Lung (tissue), 17 donors: ENCODE measurements at places on chromosomes 11 and 22. TPM values are rescaled to one million over a fixed set of nuclear protein-coding genes. Genes with fewer than 3 reads are reported as not detected.

GRCh38 chr11:64120951-64121569 is 44.9 kb downstream of the MACROD1 start:
- no peak for DNase-seq

GRCh38 chr11:62804310-62805075 is 747 bp downstream of the NXF1 start:
- DNase-seq = peak; percentile 69

- peak; percentile 53 for DNase-seq
Observed at GRCh38 chr22:38074181-38075104, 9.5 kb downstream of the SLC16A8 start.

DNA sequence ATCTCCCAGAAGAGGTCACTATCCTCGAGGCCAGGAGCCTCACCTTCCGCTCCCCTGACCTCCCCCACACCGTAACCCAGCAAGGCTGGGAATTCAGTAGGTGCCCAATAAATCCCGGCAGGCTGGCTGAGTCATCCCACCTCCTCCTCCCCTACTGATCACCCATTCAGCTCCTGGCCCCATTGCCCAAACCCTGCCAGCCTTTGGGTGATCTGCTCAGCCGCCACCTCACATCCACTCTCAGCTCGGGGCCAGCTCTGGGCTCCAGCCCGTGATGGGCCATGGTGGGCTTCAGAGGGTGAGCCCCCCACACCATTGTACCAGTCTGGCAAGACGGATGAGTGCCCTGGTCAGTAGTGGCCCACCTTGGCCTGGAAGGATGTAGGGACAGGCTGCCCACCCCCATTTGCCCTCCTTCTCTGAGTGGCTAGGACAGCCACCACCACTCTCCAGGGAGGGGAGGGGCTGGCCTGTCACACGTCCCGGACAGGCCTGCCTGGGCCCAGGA is 8.2 kb downstream of the TRPM5 start:
- no peak for DNase-seq

The SLC25A18 gene
- polyA plus RNA-seq = 0.25 TPM

The SPECC1L gene
- 14.3 TPM for polyA plus RNA-seq

- DNase-seq = peak; percentile 81
Observed at GRCh38 chr11:120547316-120547715, 35.8 kb downstream of the GRIK4 start.

- DNase-seq = peak; percentile 24
Observed at GRCh38 chr11:129278586-129279319, 86.6 kb upstream of the ARHGAP32 start.

GRCh38 chr11:24457985-24458384 is 38.9 kb upstream of the LUZP2 start:
- no peak for DNase-seq

DNA sequence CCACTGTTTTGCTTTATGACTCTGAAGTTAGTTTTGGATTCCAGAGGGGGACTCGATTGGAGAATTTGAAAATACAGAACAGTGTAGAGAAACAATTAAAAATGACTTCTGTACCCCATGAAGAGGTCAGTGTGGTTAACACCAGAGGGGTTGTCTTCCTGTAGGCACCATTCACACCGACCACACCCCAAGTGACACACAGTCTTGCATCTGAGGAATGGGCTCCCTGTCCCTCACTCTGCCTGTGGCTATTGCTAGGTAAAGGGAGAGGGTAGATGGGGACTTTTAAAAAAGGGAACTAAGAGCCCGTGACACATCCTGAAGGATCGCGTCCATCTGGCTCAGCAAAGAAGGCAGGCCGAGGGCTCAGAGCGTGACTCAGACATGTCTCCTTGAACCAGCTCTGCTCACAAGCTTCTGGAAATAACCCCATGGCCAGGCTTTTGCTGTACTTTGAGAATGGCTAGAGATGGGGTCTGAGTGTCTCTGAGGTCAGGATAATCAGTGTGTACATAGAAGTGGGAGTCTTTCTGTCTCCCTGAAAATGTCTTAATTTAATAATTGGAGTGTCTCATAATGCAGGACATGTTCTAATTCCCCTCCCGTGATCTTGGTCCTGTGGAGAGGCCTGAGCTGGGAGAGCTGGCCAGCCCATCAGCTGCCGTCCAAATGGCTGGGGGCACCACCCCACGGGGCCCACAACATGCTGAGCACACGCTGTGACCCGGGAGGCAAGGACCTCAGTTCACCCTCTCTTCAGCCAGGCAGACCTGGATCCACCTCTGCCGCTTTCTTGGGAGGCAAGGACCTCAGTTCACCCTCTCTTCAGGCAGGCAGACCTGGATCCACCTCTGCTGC is 39.3 kb downstream of the SGSM1 start:
- no peak for DNase-seq

DNA sequence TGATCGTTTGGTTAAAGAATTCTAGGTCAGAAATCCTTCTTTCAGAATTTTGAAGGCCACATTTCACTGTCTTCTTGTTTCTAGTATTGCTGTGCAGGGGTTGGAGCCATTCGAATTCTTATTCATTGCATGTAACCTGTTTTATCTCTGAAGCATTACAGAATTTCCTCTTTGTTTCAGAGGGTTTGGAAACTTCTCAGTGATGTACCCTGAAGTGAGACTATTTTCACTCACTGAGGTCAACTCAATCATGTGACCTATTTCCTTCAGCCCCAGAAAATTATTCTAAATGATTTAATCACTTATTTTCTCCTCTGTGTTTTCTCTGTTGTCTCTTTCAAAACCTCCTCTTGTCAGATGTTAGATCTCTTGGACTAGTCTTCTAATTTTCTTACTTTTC is 147.8 kb downstream of the ENTHD1 start:
- DNase-seq = no peak

DNA sequence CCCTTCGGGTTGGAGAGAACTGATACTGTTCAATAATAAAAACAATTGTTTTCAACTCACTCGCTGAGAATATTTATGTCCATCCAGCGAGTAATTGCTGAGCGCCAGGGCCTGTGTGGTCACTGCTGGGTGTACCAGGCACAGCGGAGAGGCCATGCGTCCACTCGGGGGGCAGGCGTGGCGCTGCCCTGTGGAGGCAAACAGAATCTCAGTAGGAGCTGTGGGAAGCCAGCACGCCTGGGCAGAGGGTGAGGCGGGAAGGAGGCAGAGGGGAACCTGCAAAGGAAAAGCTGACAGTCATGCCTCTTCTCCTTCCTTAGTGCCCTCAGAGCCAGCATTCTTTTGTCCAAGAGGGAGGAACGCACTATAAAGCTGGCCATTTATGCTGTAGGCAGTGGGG is 11.4 kb downstream of the GLB1L3 start:
- DNase-seq = no peak

DNA sequence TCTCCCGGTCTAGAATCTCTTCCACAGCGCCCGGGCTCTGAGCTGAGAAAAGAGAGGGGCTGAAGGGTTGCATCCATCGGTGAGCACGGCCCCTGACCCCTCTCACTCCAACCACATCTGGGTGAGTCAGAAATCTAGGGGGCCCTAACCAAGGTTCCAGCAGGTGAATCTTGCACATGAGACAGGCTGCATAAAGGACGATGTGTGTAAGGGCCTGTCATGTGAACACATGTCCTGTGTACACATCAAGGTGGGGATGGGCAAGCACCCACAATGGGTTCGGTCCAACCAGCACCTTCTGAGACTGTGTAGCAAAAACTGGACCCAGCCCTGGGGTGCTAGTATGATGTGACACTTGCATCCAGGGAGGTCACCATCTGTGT is 1.2 kb downstream of the BET1L start:
- DNase-seq = no peak

GRCh38 chr11:72740562-72741428 is 11.4 kb downstream of the ARAP1 start:
- no peak for DNase-seq

DNA sequence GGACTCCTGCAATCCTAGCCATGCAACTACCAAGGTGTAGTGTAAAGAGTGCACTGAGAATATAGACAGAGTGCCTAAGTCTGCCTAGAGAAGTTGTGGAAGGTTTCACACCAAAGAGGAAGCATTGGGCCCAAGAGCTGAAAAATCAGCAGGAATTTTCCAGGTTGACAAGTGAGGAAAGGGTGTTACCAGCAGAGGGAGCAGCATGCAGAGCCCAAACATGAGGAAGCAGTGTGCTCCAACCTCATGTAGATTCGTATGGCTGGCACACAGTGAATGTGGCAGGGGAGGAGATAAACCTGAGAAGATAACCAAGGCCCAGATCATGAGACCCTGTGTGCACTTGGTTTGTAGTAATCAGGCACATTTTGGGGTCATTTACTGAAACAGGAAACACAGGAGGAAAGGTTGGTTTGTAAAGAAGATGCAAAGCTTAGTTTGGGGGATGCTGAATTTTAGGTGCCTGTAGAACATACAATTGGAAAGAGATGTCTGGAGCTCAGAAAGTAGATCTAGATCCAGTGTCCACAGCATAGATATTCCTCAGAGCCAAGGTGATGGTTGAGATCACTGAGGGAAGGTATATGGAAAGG is 1.7 kb downstream of the HPX start:
- DNase-seq = peak; percentile 67

DNA sequence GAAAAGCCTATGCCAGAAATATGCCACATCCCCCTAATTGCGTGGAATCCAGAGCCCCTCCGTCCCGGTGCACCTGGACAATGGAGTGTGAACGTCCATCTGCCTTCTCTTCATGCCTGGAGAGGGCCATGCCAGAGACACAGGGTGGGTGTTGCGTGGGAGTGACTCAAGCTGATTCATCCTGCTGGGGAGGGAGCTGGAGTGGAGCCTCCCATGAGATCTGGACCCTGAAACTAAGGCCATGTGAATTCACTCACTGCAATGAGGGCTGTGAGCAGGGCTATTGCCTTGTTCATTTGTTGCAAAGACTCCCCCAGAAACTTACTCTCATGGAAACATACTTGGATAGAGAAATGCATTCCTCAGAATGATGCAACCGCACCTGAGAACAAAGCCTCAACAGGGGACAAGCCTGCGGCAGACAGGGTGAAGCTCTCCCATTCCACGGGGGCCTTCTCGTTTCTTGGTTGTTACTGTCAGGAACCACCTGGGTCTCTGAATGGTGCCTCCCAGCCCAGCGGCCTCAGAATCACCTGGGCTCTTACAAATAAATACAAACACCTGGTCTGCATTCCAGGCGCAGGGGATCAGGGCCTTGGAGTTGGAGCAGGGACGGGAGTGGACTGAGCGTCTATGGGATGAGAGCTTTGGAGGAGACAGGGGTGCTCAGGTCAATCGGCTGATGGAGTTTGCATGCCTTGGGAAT is 1031.2 kb downstream of the BRD1 start:
- no peak for DNase-seq

The CARS1 gene
- 30.4 TPM for polyA plus RNA-seq

DNA sequence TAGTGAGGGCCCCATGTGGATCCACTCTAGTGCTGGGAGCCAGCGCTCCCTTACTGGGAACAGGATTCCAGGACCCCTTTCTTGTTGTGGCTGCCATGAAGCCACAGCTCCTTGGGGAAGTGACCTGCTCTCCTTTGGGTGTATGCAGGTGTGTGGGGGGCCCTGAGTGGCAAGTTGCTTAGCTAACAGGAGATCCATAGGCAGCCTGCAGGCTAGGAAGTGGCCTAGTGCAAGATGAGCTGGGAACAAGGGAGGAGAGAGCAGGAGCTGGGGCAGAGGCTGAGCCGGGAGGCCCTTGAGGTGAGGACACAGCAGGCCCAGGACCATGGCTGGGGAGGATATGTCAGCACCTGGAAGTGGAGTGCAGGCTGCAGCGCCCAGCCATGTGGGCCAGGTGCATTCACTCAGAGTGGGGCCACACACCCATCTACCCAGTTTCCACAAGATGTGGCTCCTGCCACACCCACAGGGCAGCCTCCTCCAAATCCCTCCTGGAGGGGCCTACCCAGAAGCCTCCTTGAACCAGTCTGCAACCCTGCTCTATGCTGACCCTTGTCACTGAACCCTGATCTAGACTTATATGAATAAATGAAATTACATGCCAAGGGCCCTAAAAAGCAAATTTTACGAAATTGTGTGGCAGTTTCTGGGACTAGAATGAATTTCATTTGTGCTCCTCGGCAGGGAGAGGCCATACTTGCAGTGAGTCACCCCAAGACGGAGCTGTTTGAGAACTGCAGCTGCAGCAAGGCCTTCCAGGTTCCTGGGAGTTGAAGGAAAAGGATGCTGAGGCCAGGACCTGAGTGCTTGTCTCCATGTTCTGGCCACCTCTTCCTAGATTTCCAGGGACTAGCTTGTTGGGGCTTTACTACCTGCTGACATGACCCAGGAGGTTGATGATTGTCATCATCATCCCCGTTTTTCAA is 3.2 kb downstream of the THAP7 start:
- no peak for DNase-seq

DNA sequence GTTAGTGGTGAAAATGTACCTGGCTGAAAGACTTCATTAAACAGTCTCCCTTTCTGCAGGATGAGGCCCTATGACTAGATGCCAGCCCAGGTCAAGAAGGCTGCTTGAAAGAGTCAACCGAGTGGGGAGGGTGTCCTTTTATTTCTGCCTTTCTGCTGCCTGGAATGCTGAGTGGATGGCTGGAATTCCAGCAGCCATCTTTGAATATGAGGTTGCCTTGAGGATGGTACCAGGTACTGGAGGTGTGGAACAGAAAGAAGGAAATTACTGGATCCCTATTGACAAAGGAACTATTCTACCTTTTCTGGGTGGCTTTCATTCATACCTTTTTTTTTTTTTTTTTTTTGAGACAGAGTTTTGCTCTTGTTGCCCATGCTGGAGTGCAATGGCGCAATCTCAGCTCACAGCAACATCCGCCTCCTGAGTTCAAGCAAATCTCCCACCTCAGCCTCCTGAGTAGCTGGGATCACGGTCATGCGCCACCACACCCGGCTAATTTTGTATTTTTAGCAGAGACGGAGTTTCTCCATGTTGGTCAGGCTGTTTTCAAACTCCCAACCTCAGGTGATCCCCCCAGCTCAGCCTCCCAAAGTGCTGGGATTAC is 107.3 kb downstream of the RPS6KA4 start:
- no peak for DNase-seq

- no peak for DNase-seq
Observed at GRCh38 chr22:41238570-41239442, 1.9 kb downstream of the CHADL start.
